Activated CD4-positive, alpha-beta T cell treated with anti-CD3 and anti-CD28 coated beads, Interleukin-2, amount 50 U/mL, for 4 hours (primary cell): ENCODE measurements at places on chromosomes 16 and 17.

DNA sequence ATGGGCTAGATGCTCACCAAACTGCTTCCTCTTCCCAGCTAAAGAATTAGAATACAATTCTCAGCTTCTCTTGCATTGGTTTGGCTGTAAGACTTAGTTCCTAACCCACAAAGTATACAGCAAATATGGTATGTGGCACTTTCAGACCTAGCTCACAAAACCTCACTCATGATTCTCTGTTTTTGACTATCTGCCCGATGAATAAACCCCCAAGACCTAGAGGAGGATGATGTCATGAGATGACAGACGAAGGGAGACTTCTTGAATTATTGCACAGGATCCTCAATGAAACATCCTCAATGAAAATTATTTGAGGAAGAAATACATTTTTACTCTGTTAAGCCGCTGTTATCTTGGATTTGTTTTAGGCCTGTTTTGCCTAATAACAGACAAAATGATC lies 14.3 kb downstream of the CNOT1 start:
- DNase-seq = no peak

GRCh38 chr17:44796731-44797130 lies 33.4 kb downstream of the GJC1 start:
- DNase-seq = no peak

DNA sequence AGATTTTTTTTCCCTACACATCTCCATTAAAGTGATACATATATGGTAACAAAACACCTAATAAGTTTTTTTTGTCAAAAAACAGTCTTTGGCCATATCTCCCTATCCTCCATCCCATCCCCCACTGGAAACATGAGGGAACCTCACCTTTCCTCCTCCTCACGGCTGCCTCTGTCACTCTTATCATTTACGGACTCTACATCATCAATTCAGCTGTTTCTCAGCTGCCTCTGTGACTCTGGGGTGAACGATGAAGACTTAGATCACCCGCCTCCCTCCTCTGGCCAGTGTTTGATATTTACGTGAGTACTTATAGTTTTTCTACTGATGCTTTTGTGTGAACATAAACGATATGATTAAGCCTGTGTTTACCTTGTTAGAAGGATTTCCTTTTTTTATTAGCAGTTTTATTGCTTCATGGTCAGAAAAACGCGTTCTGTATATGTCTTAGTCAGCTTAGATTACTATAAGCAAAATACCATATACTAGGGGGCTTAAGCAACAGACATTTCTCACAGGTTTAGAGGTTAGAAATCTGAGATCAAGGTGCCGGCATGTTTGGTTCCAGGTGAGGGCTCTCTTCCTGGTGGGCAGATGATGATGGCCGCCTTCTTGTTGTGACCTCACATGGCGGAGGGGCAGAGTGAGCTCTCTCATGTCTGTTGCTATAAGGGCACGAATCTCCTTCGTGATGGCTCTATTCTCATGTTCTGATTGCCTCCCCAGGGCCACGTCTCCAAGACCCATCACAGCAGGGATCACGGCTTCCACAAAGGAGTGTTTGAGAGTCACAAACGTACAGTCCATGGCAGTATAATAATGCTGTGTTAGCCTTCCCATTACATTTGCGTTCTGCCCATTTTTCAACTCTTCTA lies 32.1 kb downstream of the DNAH17 start:
- no peak for DNase-seq

GRCh38 chr17:60224064-60224463 lies 74.3 kb downstream of the CA4 start:
- no peak for DNase-seq

GRCh38 chr16:86571530-86571915 lies 4.9 kb downstream of the FOXC2 start:
- DNase-seq = no peak

- no peak for DNase-seq
Observed at GRCh38 chr16:68276223-68276622, 11.9 kb downstream of the SLC7A6 start.

- DNase-seq = no peak
Observed at GRCh38 chr16:23929856-23930255, 94.1 kb downstream of the PRKCB start.

GRCh38 chr16:23020084-23020483 lies 129.2 kb downstream of the USP31 start:
- no peak for DNase-seq

- no peak for DNase-seq
Observed at GRCh38 chr16:48434653-48435317, 49.6 kb upstream of the SIAH1 start.

DNA sequence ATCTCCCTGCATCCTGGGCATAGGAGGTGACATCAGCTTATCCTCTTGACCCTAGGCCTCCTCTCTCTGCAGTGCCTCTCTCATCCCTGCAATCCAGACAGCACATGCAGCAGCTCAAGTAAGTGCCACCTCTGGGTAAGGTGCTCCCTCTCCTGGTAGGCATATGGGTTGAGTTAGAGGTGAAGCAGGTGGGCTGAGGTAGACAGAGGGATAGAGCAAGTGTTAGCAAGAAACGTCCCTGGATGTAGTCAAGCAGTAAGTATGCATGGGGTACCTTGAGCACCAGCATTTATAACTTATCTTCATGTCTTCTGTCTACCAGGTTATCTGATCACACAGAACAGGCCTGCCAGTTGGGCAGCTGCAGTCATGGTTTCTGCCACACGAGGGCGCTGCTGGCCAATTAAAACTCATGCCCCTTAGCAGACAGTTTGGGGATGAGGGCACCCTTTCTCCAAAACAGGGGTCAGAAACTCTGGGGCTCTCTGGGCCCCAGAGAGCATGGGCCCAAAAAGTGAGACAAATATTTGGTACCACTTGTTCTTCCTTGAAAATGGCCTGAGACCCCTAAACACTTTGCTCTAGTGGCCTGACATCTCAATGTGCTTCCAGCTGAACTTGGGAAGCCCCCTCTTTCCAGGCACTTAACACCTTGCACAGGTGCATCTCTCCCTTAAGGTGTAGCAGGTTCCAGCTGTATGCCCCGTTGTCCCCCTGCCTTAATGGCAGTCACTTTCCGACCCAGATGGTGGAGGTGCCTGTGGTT lies 59.8 kb downstream of the NEUROD2 start:
- DNase-seq = peak; percentile 75

GRCh38 chr17:2893422-2893914 lies 97.2 kb downstream of the RAP1GAP2 start:
- no peak for DNase-seq

GRCh38 chr16:51569203-51569931 lies 418.3 kb upstream of the SALL1 start:
- DNase-seq = no peak

GRCh38 chr17:9284884-9285283 lies 263.6 kb downstream of the NTN1 start:
- no peak for DNase-seq

DNA sequence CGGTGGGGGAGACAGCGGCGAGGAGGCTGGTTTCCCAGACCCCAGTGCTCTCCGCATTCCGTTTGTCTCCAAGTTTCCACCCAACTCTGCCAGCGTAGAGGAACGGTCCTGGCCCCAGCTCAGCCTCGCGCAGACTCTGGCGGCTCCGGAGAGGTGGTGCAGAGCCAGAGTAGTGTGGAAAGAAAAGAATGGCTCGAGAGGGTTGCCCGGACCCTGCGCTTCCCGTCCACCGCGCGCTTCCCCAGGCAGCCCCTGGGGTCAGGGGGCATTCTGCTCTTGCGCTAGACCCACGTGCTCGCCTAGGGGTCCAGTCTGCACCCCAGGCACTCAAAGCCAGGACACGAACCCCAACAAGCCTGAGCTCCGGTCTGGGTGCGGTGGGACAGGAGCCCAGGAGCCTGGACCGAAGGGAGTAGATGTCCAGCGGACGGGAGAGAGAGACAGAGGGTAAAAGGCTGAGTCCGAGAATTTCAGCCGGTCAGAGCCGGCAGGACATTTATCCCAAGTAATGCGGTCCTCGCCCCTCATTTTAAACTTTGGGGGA lies 3.8 kb downstream of the PMP22 start:
- no peak for DNase-seq

DNA sequence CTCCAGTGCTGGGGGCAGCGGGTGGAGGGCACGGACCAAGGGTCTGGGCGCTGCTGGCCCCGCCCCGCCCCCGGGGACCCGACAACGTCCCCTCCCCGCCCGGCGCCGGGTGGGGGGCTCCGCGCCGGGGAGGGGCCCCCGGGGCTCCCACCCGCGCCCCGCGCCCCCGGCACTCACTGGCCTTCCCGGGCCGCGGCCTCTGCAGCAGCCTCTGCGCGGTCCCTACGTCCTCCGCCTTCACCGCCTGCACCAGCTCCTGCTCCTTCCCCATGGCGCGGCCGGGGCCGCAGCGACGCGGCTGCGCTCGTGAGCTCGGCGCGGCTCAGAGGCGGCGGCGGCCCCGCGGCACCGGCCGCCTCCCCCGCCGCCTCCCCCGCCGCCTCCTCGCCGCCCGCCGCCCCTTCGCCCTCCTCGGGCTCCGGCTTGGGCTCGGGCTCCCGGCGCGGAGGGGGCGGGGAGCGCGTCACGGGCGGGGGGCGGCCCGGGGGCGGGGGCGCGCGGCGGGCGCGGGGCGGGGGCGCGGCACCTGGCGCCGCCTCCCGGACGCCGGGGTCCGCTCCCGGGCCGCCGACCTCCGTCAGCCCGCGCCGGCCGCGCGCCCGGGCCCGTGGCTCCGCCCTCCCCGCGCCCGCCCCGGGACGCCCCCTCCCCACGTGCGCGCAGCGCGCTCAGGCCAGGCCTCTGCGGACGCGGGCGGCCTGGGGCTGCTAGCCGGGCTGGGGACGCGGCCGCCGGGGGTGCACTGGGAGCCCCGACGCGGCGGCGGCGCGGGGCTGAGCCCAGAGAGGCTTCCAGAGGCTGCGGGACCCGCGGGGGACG lies at the start of gene CASKIN1:
CASKIN1 (minus strand) TSS at position 444 of the 819 bp plus-strand sequence; CDS start at position 271, 173 bp downstream.
- DNase-seq = no peak

DNA sequence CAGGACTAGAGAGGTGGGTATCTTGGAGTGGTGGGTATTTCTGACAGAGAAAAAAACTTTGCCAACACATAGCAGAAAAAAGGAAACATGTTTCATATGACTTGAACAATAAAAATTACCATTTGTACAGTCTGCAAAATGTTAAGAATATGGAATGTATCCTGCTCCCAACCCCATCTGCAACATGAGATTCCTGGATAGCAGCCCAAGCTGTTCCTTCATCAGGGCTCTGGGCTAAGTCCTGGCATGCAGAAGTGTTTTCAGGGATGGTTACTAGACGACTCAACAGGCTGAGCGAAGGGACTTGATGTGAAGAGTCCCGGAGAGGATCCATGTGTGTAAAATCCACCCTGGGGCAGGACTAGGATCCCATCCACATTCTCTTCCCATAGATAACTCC lies 121.0 kb upstream of the IRX3 start:
- no peak for DNase-seq

DNA sequence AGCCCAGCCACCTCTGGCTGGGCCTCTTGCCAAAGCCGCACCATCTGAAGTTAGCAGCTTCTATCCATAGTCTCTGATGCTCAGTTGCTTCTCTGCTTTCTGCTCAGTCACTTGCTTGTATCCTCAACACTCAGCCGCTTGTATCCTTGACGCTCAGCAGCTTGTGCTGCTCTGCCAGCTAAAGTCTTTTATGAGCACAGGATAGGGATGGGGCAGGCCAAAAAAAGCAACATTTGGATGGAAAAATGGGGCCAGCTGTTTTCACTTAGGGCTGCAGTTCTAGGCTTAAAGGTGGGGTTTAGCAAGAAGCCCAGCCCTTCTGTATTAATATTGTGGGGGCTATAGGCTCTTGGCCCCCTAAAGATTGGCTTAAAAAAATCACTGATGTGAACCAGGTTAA lies 739.4 kb downstream of the CDH8 start:
- DNase-seq = no peak

DNA sequence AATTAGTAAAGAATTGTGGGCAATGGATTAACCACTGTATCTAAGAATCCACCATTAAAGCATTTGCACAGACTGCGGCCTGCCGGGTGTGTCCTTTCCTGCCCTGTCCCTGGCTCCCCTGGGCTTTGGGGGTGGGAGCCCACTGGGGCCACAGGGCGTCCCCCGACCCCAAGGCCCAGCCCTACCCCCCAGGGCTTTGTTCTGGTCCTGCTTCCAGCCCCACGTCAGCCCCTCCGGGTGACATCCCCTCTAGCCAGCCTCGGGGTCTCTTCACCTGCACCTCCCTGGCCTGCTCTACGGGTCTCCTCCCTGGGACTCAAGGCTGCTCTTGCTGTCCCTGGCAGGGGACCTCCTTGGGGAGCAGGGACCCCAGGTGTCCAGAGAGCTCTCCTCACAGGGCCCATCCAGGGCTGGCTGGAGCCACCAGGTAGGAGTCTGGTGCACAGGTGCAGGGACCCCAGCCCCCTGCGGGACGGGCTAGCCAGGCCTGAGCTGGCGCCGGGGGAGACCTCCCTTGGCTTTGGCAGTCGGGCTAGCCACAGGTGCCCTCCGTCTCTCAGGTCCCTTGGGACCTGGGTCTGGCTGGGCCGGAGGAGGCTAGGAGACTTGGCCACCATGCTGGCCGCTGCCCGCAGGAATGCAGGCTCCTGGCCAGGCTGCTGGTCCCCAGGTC lies 6.4 kb upstream of the BAIAP3 start:
- DNase-seq = no peak

DNA sequence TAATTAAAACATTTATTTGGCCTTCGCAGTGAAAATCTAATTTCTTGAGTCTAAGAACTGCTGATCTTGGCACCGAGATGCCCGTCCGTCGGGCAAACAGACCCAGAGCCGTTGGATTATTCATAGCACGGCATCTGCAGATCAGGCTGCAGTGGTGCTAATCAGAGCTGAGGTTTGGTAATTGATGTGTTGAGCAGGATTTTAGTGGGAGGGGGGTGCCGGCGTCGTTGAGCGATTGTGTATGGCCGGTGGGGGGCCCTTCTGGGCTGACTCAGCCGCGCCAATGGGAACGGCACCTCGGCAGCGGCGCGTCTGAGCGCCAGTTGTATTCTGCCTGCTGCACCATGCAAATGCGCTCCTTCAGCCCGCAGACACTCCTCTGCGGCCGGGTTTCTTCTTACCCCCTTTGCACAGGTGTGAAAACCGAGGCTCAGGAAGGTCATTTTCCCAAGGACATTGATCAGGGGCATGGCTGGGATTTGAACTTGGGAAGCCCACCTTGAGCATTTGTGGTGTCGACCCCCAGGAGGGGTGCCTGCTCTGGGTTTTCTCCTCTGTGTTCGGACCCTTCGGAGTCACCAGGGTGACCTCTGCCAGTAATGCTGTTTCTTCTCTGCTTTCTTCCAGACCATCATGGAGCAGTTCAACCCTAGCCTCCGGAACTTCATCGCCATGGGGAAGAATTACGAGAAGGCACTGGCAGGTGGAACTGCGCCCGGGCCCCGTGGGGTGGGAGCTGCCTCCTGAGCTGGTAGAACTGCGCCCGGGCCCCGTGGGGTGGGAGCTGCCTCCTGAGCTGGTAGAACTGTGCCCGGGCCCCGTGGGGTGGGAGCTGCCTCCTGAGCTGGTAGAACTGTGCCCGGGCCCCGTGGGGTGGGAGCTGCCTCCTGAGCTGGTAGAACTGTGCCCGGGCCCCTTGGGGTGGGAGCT lies 18.4 kb downstream of the BAIAP2 start:
- DNase-seq = no peak

GRCh38 chr16:85240982-85241924 lies 129.0 kb upstream of the CIBAR2 start:
- DNase-seq = no peak
